ENCODE measurements at places on chromosomes 2 and 18. TPM values are rescaled to one million over a fixed set of nuclear protein-coding genes. Genes with fewer than 3 reads are reported as not detected.

The IFT172 gene
- total RNA-seq, result 10.3 TPM

The MSTN gene
- total RNA-seq, result not detected

The RBM44 gene
- total RNA-seq, result 4.5 TPM

The AOX1 gene
- total RNA-seq, result not detected

The DSC2 gene
- total RNA-seq, result not detected

The GCG gene
- total RNA-seq, result not detected

GRCh38 chr18:50879302-50880118 lies 592 bp downstream of the ME2 start:
- H3K4me3 ChIP-seq, result peak overlapping the region; percentile 88
- H3K36me3 ChIP-seq, result no peaks in the 10 kb centered on the region
- H3K4me1 ChIP-seq, result peaks cover 19% of the 10 kb centered on the region

DNA sequence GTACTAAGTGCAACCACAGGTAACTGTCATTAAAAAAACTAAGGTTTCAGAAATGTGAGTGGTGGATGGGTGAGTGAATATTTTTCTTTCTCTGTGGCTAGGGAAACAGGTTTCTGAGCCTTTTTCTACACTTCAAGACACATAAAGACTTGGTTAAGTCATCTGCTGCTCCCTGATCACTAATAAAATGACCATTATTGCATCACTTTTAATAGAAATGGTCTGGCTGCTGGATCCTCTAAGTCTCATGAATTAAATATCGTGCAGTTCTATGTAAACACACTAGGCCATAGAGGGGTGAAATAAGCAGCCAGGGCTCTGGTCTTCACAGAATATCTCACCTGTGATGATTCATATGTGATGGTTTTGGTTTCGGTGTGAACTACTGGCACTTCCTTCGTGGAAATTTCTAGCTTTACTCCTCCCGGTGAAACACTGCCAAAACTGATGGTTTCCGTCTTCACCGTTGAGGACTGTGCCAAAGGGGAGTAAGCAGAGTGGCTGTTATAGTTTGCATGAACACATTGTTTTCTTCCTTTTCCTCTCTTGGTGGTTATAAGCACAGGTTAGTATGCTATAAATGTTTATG lies 100.4 kb upstream of the ZBTB14 start:
- H3K27me3 ChIP-seq, result no peaks in the 10 kb centered on the region
- no peaks in the 10 kb centered on the region for H3K4me1 ChIP-seq
- H3K4me3 ChIP-seq, result no peak overlapping the region
- H3K27ac ChIP-seq, result no peak overlapping the region

DNA sequence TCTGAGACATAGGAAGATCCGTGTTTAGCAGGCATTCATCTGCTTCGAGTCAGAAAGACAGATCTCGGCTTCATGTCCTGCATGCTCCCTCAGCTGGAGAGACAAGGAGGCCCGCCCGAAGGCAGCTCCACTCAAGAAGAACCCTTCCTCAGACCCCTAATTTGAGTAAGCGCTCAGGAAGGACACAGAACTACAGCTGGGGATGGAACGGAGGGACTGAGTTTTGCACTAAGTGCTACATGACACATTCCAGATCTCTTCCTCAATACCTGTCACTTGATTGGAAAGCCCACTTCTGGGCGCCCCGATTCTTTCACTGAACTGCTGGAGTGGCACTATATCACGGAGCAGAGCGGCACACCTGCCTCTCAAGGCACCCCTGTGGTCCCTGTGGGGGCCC lies 185.6 kb upstream of the PXDN start:
- no peak overlapping the region for H3K27ac ChIP-seq
- no peak overlapping the region for H3K4me3 ChIP-seq
- no peaks in the 10 kb centered on the region for H3K27me3 ChIP-seq
- no peaks in the 10 kb centered on the region for H3K4me1 ChIP-seq
- no peak for DNase-seq
- no peaks in the 10 kb centered on the region for H3K36me3 ChIP-seq

GRCh38 chr2:6937157-6937556 lies 19.9 kb downstream of the RNF144A start:
- H3K4me3 ChIP-seq, result no peak overlapping the region
- H3K27me3 ChIP-seq, result no peaks in the 10 kb centered on the region
- peaks cover 7% of the 10 kb centered on the region for H3K36me3 ChIP-seq
- H3K27ac ChIP-seq, result no peak overlapping the region
- peaks cover 10% of the 10 kb centered on the region for H3K4me1 ChIP-seq
- no peak for DNase-seq

DNA sequence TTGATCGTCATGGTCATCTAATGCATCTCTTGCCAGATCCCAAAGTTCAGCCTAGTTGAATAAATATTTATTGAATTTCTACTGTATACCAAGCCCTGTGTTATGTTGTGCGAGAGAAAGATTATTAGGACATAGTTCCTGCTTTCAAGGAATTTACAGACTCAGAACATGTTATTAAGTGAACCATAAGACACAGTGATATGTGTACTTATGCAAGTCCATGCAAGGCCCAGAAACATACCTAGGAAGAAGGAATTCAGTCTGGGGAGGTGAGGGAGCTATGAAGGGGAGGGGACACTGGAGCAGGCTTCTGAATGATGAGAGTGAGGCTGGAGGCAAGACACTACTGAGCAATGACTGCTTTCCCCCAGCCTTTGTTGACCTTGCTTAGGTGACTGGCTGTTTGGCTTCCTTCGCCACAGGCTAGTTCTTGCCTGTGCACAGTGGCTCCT lies 81.4 kb downstream of the ACAA2 start:
- no peaks in the 10 kb centered on the region for H3K27me3 ChIP-seq
- no peak overlapping the region for H3K4me3 ChIP-seq
- H3K27ac ChIP-seq, result no peak overlapping the region

GRCh38 chr2:3222636-3223035 lies 155.0 kb downstream of the EIPR1 start:
- DNase-seq, result peak; percentile 62
- peak overlapping the region; percentile 72 for H3K27ac ChIP-seq
- peaks cover 22% of the 10 kb centered on the region for H3K4me1 ChIP-seq
- H3K36me3 ChIP-seq, result no peaks in the 10 kb centered on the region
- peak overlapping the region; percentile 40 for H3K4me3 ChIP-seq
- no peaks in the 10 kb centered on the region for H3K27me3 ChIP-seq

- no peak overlapping the region for H3K4me3 ChIP-seq
- no peaks in the 10 kb centered on the region for H3K27me3 ChIP-seq
- H3K36me3 ChIP-seq, result no peaks in the 10 kb centered on the region
Measured at GRCh38 chr2:185291035-185291647, 447.5 kb upstream of the FSIP2 start.

DNA sequence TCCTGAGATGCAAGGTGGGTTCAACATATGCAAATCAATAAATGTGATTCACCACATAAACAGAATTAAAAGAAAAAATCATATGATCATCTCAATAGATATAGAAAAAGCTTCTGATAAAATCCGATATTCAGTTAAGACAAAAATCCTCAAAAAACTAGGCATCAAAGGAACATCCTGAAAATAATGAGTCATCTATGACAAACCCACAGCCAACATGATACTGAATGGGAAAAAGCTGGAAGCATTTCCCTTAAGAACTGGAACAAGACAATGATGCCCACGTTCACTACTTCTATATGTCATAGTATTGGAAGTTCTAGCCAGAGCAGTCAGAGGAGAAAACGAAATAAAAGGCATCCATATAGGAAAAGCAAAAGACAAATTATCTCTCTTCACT lies 80.4 kb downstream of the MYO3B start:
- no peak for DNase-seq
- H3K27me3 ChIP-seq, result no peaks in the 10 kb centered on the region
- no peaks in the 10 kb centered on the region for H3K4me1 ChIP-seq
- no peak overlapping the region for H3K4me3 ChIP-seq

DNA sequence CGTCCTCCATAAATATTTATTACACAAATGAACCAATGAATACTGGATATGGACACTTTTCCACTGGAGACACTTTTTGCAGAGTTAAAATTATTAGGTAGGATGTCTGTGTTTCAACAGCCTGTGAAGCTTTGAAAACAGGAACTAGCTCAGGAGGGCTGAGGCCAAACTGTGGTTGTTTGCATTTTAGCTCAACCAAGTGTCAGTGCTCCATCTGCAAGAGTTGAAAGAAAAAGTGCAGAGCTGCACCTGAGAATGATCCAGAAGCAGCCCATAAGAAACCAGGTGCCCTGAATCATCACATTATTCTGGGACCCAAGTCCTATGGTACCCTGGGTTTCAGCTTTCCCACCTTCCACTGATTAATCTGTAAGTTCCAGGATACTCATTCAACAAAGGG lies 180.4 kb downstream of the TRIB2 start:
- peak overlapping the region; percentile 57 for H3K4me3 ChIP-seq
- H3K4me1 ChIP-seq, result peaks cover 24% of the 10 kb centered on the region
- H3K36me3 ChIP-seq, result no peaks in the 10 kb centered on the region
- H3K27me3 ChIP-seq, result no peaks in the 10 kb centered on the region
- peak; percentile 26 for DNase-seq

GRCh38 chr2:98063291-98063854 lies 23.6 kb upstream of the VWA3B start:
- no peak overlapping the region for H3K27ac ChIP-seq
- H3K4me3 ChIP-seq, result no peak overlapping the region
- H3K36me3 ChIP-seq, result no peaks in the 10 kb centered on the region
- no peaks in the 10 kb centered on the region for H3K27me3 ChIP-seq

DNA sequence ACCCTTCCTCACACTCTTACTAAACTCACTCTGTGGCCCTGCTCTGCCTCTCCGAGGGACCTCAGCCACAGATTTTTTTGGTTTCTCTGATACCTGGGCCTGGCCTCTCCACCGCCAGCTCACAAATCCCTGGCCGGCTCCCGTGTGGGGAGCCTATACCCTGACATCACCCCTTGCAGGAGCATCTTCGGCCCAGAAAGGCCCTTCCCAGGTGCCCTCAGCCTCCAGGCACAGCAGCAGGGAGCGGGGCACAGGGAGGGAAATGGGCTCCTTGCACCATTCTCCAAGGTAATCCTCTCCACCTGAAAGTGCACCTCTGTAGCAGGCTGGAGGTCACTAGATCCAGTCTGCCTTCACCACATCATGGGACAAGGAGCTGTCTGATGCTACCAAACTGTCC lies 43.2 kb downstream of the CRACDL start:
- no peak overlapping the region for H3K27ac ChIP-seq
- no peak for DNase-seq
- peaks cover 2% of the 10 kb centered on the region for H3K27me3 ChIP-seq
- H3K36me3 ChIP-seq, result no peaks in the 10 kb centered on the region

DNA sequence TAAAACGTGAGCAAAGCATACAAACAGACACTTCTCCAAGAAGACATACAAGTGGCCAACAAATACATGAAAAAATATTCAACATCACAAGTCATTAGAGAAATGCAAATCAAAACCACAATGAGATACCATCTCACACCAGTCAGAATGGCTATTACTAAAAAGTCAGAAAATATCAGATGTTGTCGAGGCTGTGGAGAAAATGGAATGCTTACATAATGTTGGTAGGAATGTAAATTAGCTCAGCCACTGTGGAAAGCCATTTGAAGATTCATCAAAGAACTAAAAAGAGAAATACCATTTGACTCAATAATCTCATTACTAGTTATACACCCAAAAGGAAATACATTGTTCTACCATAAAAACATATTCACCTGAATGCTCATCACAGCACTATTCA lies 825.7 kb downstream of the SUCLG1 start:
- DNase-seq, result no peak
- H3K27ac ChIP-seq, result no peak overlapping the region
- no peak overlapping the region for H3K4me3 ChIP-seq
- no peaks in the 10 kb centered on the region for H3K36me3 ChIP-seq
- no peaks in the 10 kb centered on the region for H3K27me3 ChIP-seq

- H3K27ac ChIP-seq, result no peak overlapping the region
- H3K36me3 ChIP-seq, result no peaks in the 10 kb centered on the region
- no peaks in the 10 kb centered on the region for H3K27me3 ChIP-seq
- no peaks in the 10 kb centered on the region for H3K4me1 ChIP-seq
- no peak for DNase-seq
Measured at GRCh38 chr2:159226608-159227385, 59.7 kb downstream of the WDSUB1 start.

DNA sequence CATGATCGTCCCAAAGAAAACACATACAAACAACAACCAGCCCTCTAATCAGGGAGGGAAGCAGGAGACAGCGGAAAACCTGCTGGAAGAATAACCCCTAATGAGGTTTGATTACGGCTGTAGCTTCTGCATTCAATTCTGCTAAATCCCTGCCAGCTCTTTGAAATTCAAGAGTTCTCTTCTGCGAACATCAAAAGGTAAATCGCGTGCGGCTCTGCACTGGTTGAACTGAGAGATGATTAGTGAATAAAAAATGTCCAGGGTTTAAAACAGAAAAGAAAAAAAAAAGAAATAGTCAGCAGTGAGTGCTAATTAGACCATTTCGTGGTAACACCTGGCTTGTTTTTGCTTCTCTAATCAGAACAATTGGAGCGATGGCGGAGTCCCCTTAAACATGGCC lies 153.0 kb upstream of the CAPN13 start:
- no peak overlapping the region for H3K4me3 ChIP-seq
- DNase-seq, result no peak
- H3K27ac ChIP-seq, result no peak overlapping the region
- no peaks in the 10 kb centered on the region for H3K4me1 ChIP-seq
- H3K36me3 ChIP-seq, result no peaks in the 10 kb centered on the region

DNA sequence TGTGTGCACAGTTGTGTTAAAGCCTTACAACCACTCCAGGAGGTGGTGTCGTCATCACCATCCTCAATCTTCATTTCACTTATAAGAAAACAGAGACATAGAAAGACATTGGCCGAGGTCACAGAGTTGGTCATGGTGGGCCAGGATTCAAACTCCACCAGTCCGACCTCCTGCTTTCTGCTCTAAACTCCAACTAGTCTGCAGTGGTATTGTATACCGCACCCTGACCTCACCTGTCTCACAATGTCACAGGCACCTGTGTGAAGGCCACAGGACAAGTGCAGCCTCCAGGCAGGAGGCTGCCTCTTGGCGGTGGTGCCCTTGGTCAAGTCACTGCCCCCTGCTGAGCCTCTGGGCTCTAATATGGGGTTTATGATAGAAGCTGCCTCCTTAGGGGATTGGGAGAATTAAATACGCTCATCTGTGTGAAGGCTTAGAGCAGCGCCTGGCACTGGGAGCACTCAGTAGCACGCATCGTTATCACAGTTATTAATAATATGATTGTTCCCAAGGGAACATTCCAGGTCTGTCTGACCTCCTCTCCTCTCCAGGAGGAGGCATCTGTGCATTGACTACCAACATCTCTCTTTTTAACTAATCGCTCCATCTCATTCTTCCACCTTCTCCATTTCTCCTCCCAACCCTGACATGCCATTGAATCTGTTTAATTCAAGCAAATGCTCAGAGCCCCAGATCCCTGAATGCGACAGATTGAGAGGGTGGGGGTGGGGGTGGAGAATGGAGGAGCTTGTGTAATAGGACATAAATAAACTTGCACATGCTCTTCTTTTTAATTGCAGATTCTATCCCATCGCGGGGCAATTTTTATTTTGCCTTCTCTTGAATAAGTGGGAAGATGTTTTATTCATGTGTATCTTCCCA lies 112.7 kb downstream of the MCFD2 start:
- no peak overlapping the region for H3K27ac ChIP-seq
- H3K4me3 ChIP-seq, result no peak overlapping the region
- no peaks in the 10 kb centered on the region for H3K4me1 ChIP-seq
- H3K36me3 ChIP-seq, result no peaks in the 10 kb centered on the region
- H3K27me3 ChIP-seq, result peaks cover 2% of the 10 kb centered on the region
- DNase-seq, result no peak
